Activated CD4-positive, CD25-positive, alpha-beta regulatory T cell treated with anti-CD3 and anti-CD28 coated beads, Interleukin-2, amount 50 U/mL, for 16 hours (primary cell): ENCODE measurements at places on chromosomes 6 and 20.
A peak's percentile ranks its signal among the peaks of the same experiment; 100 is the strongest.

DNA sequence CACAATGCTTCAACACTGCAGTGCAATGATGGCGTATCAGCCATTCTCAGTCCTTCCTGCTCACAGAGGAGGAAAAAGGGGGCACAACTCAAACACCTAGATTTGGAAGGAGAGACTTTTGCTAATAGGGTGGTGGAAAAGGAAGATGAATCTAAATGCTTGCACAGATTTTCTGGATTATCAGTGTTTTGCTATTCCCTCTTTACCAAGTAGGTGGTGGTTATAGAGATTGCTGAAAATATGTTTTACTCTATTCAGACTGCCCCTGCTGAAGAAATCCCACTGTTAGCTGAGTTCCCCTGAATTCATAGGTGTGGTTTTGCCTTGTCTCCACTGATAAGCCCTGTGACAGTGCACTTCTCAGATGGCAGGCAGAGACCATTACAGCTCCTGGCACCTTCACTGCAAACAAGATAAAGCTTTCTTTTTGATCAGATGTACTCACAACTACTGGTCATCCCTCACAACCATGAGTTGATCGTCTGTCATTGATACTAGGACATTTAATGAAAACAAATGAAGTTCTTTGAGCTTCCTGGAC is 311.4 kb downstream of the KIF16B start:
- no peak for DNase-seq

DNA sequence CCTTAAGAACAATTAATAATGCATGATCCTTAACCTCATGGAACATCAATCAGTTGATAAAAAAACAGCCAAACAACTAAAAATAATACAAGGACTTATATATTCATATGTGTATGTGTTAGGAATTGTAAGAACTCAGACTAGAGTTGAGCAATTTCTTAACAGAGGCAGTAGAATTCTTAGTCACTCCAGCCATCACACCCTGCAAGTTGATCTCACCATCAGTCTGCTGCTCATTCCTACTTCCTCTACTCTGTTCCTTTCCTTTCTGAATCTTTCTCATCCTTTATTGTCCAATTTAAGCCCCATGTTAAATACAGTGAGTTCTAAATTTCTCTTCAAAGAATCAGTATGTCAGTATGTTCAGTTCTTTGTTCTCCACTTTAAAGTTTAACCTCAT is 2.6 kb downstream of the ZNF165 start:
- DNase-seq, result no peak

GRCh38 chr6:157987788-157988699 is 6.4 kb downstream of the SYNJ2 start:
- DNase-seq, result no peak

- no peak for DNase-seq
Observed at GRCh38 chr6:134549854-134550253, 231.9 kb upstream of the SGK1 start.

DNA sequence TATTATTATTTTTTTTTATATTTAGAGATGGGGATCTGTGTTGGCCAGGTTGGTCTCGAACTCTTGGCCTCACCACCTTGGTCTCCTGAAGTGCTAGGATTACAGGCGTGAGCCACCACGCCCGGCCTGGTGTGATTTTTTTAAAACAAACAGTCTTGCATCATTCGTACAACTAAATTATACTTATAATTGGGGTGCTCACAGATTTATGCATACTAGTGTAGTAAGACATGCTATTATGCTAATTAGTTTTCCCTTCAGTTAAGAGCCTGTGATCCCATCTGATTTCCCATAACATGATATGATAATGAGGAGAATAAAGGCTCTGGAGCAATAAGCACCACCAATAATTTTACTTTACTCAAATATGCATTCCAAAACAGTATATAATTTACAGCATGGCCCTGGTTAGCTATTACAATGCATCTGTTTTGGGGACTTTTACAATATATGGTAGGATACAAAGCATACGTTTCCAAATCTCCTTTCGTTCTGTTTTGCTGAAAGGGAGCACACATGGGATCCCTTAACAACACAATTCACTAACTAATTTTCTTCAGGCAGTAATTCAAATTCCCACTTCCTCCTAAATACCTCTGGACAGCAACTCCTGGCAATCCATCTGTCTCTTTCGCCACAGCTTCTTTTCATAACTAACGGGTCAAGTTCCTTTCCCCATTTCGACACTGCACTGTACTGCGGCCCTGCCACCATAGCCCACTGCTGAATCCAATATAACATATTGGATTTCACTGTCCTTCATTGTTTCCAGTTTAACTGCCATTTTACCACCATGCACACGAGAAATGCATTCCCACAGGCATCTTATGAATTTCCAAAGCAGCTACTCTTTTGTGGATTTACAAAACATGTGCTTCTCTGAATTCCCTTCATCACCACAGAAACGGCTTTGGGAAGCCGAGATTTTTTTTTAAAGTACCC is 1.7 kb downstream of the NUDT3 start:
- no peak for DNase-seq

DNA sequence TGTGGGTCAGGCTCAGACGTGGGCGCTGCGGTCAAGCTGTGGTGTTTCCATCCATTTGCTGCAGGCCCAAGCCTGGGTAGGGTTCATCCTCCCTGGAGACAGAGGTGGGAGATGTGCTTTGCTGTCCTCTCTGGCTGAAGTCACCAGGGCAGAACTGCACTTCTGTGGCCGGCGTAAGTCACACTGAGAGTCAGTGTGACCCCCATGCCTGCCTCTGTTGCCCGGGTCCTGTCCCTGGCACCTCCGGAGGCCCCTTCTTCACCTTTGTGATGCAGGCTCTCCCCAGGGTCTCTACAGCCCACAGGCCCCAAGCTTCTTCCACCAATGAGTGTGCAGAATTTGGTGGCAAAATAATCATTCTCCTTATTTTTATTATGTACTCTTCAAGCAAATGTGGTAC is 53.8 kb upstream of the DACT2 start:
- DNase-seq, result no peak

GRCh38 chr6:111113336-111114086 is 26.2 kb downstream of the SLC16A10 start:
- DNase-seq, result no peak

GRCh38 chr6:136527831-136528230 is 22.4 kb downstream of the MAP7 start:
- DNase-seq, result no peak

- DNase-seq, result no peak
Observed at GRCh38 chr6:46410334-46410953, 80.8 kb downstream of the RCAN2 start.

GRCh38 chr20:58980711-58981627 is at the start of gene NELFCD:
NELFCD (plus strand) TSS chr20:58981256; CDS start chr20:58981310, 54 bp downstream.
- peak; percentile 74 for DNase-seq

DNA sequence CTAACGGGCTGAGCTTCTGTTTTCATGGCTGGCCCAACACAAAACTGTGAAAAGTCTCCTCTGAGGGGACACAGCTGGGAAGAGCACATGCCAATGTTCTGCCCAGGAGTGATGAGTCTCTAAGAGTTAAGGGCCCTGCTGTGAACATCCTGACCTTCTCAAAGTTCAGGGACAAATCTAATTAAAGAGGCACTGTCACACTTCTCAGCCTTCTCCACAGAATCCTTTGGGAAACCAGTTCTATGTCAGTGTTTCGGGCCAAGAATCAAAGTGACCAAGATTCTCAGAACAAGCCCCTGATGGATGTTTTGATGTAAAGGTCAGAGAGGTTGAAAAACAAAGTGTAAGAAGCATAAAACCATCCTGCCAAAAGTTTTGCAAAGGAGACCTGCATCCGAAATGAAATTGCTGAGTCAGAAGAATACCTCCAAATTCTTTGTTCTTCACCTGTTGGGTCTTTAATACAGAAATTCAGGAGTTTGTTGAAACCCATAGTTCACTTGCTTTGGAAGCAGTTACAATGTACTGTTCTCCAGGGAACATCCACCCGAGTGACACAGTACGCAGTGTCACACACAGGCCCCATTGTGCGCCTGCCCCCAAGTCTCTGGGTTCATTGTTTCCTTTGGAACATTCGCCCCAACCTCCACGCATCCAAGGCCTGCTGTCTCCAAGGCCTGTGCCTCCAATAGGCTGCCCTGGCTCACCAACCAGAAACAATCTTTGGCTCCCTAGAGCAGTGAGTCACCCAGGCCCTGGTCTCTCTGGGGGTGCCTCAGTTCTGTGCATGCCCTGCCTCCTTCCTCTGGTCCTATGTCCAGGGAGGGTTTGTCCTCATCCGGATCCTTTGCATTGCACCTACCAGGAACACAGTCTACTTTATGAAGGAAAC is 65.5 kb upstream of the QKI start:
- no peak for DNase-seq

DNA sequence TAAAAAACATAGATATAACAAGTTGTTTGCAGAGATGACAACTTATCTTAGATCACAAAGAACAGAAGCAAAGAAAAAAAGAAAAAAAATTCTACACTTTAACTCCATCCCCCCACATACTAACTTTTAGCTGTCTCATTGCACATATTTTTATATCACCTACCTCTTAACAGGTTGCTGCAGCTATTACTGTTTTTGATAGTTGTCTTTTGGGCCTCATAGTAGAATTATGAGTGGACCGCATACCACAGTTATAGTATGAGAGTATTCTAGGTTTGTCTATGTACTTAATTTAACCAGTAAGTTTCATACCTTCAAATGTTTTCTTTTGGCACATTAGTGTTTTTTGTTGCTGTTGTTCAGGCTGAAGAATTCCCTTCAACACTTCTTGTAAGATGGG is 12.3 kb downstream of the RSPH3 start:
- DNase-seq, result no peak

DNA sequence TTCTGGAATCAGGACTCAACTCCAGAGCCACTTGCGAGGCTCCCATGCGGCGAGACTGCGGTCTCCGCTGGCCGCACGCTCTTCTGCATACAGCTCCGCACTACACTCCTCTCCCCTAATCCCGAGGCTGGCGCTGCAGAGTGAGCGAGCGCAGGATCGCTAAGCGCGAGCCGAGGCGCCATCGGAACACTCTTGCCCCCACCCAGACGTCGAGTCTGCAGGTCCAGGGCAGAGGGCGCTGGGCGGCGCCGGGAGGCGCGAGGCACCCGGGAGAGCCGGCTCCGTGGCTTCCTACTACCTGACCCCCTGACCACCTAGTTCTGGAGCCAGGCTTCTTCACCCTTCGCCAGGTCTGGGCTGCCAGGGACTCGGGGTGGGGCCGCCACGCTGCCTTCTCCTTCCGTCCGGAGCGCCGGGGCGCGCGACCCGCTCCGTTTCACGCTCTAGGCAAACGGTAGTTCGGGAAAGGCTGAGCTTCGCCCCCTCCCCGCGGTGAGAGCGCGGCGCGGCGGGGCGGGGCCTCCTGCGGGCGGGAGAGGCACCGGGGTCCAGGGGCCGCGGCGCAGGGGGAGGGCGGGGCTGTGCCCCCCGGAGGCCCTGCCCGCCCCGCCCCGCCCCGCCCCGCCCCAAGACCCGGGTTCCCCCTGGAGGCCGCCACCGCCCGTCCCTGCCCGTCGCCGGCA is 5.4 kb upstream of the TUBB2A start:
- DNase-seq, result no peak

DNA sequence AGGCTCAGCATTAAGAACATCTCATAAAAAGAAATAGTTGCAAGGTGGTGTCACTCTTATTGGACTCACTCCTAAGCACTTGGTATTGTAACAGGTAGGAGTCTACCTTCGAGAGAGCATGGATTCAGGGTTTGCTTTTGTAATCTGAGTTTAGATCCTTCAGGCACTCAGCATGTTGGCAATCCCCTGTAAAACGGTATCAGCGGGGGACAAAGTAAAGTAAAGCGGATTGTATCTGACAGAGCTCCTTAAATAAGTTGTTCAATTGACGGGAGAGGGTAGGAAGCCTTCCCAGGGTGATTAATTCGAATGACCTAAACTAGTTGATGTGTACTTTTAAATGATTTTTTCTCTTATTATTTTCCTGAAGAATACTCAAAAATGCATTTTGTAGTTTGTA is 869.8 kb upstream of the EPHA7 start:
- DNase-seq, result no peak

GRCh38 chr6:35044761-35045421 is 96.2 kb downstream of the TCP11 start:
- DNase-seq, result no peak

GRCh38 chr6:137937834-137938233 is 70.8 kb downstream of the TNFAIP3 start:
- DNase-seq, result no peak

GRCh38 chr6:33272275-33273128 is 627 bp downstream of the RPS18 start:
- no peak for DNase-seq

DNA sequence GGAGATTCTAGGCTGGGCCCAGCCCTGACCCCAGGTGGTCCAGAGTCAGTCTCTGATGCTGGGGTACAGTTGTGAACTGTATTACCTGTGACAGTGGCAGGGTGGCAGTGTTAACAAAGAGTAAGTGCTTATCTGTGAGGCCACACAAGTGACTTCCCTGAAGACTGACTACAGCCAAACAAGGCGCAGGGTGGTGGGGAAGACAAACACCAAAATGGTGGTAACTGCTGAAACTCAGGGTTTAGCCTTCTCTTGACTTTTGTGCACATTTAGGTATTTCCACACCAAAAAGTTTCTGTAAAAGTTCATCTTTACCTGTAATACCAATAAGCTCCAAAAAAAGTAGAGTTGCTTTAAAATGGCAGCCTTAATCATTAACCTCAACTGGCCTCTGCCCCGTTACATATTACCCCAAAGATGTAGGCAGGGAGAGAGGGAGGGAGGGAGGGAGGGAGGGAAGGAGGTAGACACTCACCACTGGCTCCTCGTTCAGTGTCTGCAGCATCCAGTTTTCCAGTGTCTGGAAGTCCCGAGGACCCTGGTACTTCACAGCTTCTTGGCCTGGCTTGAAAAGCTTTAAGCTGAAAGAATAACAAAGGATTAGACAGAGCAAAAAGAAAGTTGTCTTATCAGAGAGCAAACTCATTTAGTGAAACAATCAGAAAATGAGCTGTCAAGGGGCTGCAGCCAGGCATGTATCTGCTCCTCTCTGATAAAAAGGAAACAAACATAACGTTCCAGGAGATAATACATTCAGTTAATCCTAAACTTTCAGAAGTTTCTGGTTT is 11.3 kb downstream of the TXNDC5 start:
- DNase-seq, result no peak

DNA sequence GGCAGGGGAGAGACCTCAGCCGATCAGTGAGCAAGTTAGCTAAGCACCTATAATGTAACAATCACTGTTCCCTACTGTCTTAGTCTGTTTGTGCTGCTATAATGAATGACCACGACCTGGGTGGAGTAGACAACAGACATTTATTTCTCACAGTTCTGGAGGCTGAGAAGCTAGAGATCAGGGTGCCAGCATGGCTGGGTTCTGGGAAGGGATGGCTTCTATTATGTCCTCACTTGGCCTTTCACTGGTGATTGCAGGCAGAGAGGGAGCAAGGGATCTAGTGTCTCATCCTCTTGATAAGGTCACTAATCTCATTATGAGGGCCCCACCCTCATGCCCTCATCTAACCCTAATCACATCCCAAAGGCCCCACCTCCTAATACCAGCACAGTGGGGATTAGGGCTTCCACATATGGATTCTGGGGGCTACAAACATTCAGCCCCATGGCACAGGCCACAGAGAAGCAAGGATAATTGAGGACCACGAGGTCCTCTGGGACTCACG is 162.5 kb downstream of the CD83 start:
- no peak for DNase-seq

DNA sequence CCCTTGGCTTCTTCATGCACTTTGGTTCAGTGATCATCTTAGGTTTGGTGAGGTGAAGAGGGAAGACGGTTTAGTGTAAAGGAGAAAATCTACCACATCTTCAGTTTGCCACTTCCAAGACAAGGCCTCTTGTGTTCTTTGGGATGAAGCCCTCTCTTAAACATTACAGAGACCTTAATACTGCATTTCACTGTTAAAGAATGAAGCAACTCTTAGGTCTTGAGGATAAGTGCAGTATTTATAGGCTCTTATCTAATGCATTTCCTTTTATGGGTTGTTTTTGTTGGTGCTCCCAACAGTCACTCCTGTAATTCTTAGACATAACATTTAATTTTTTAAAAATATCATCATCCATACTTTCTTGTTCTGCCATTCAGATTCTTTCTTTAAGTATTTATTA is 139.9 kb upstream of the LAMP5 start:
- DNase-seq, result no peak
